ENCODE measurements at places on chromosomes 6 and 20.

GRCh38 chr6:105178110-105178509 lies 1.7 kb downstream of the POPDC3 start:
- no peak for DNase-seq

DNA sequence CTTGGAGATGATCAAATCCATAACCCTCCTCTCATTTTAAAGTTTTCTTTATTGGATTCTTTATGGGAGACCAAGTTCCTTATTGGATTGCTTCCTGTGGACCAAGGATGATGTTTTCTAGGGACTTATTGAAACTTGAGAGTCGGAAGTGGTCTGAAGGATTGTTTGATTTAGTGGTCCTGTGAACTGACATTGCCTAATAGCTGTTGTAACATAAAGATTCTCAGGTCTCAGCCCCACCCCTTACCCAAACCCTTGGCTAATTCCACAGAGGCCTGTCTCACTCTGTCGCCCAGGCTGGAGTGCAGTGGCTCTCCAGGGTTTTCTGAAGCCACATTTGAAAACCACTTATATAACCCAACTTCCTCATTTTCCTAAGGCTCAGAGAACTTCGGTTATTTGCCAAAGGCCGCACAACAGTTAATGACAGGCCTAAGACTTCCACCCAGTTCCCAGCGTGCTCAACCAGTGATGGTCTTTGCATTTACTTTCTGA lies 77.0 kb downstream of the ATXN1 start:
- DNase-seq: no peak

DNA sequence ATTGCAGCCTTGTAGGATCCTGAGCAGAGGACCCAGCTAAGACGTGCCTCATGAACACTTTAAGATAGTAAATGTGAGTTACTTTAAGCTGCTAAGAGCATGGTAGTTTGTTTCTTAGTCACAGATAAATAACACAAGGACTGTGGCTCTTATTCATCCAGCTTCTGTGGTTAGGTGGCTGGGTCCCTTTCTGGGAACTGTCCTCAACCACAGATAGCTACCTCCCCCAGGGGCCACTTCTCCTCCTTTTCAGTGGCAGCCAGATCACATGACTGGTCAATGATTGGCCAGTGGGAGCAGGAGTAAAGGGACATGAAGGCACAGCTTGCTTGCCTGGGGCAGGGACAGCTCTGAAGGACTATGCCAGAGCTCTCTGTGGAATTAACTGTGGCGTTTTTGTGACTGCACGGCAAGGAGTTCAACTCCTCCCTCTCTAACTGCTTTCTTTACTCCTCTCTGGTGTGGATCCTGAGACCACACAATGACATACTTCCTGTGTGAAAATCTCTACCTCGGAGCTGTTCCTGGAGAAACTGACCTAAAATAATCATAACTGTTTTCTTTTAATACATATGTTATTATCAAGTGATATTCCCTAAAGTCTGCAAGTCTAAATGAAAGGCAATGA lies 76.5 kb downstream of the NRN1 start:
- DNase-seq: no peak

GRCh38 chr6:148407372-148407771 lies 64.7 kb downstream of the SASH1 start:
- DNase-seq: peak; percentile 77

GRCh38 chr6:121305957-121306607 lies 28.2 kb downstream of the TBC1D32 start:
- no peak for DNase-seq

GRCh38 chr6:63097222-63097621 lies 114.0 kb upstream of the FKBP1C start:
- DNase-seq: no peak

DNA sequence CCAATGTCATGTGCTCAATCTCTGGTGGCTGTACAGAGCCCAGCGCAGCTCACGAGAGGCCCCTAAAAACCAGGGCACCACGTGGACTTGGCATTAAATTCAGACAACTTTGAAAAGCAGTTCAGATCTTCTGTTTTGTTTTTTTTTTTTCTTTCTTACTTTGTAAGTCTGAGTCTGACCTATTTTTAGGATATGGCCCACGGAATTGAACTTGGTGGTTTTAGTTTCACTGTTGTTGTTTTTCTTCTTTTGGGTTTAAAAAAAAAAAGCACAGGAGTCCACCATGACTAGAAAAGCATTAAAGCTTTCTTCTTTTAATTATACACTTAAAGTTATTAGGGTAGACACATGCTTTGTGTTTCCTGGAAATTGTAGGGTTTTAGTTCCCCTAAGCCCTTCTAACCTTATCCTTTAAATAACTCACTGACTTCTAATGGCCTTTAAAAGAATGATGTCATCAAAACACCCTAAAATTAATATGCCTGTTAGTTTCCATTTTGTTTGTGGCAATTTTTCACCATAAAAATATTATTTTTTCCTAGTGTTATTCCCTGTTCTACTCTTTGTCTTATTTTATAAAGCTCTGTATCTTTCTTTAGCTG lies 48.5 kb upstream of the CCN2 start:
- peak; percentile 26 for DNase-seq

DNA sequence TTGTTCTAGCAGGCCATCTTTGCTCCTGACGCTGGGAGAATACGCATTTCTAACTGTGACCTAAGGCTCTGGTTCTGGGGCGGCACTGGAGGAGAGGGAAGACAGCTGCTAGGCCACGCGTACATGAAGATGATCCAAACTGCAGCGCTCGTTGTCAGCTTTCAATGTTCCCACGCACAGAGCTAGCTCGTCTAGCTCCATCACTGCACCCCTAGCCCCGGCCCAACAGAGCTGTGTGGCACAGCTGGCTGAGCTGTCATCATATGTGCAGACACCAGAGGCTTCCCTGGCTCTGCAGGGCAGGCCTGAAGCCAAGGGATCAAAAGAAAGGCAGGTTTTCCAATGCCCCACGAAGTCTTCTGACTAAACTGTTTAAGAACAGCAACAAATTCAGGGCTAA lies 124.7 kb downstream of the IRF4 start:
- DNase-seq: no peak

- no peak for DNase-seq
These were observed 4.1 kb upstream of the ABT1 start for GRCh38 chr6:26592649-26593048.

DNA sequence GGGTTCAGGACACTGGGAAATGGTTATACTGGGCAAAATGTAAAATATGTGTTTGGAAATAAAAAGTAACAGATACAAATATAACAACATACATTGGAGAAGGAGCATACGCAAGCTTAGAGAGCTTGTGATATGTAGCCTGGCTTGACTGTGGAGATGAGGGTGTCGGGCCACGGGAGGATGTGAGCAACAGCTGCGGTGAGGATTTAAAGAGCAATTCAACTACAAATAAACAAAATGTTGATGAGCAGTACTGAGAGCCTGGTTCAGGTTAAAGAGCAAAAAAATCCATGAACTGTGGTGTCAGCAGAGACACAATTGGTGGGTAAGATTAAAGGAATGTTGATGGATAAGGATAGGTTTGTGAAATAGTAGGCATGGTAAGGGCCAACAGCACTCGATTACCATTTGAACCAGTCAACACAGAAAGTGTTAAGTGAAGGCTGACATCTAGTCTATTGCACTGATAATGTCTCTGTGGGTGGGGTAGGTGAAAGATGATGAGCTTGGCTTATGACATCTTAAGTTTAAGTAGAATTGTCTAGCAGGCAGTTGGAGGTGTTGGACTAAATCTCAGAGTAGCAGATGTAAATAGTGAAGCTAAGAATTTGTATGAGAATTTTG lies 723.2 kb downstream of the EPM2A start:
- no peak for DNase-seq

DNA sequence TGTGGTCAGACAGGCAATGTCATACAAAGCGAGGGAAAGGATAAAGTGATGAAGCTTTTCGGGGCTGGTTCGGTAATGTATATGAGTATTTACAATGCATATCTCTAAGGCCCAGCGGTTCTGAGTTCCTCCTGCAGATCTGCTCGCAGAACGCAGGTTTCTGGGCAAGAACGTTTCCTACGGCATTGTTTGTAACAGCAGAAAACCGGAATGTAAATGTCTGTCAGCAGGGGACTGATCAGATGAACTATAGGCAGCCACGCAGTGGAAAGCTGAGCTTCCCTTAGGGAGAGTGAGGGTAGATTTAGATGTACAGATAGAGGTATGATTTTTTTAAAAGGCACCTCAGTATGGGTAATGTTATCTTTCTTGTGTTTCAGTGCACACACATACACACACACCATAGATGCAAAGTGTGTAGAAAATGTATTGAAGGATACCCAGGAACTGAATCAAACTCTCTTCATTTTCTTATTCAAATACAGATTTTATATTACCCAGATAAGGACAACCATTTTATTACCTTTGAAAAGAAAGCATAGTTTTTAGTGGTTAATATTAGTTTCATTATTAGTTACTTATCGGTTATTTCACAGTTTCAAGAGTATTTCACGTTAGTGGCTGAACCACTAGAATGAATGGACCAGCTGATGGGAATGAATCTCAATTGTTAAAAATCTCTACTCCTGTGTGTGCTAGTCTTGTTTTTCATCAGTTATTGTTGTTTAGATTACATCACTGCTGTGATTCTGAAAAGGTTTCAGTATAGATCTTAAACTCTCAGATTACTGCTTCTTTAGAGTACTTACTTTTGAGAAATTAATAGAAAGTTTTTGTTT lies 56.2 kb downstream of the SNX9 start:
- no peak for DNase-seq

DNA sequence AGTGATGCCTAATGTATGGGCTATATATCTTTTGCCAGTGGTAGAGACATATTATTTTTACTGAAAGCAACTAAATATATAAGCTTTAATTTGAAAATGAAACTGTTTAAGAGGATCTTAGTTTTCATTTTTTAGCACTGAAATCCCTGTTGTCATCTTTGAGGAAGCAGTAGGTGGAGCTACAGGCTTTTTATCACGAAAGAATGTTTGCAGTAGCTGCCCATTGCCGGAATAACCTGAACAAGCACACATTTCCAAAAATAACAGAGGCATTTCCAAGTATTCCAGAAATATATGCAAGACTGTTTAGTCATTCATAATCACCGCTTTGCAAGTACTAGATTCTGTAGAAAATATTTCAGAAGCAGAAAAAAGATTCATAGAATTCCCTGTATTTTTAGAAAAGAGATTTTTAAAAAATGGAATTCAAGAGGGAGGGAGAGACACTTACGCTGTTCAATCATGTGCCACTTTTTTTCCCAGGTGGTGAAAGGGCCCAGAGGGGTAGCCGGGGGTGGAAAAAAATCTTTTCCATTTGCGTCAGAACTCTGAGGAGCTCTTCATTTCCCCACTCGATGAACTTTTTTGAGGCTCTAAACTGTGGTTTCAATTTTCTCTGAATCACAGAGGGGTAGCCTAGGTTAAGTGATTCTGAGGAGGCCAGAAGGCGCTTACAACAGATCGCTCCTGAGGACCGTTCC lies 142.5 kb upstream of the FERMT1 start:
- no peak for DNase-seq

DNA sequence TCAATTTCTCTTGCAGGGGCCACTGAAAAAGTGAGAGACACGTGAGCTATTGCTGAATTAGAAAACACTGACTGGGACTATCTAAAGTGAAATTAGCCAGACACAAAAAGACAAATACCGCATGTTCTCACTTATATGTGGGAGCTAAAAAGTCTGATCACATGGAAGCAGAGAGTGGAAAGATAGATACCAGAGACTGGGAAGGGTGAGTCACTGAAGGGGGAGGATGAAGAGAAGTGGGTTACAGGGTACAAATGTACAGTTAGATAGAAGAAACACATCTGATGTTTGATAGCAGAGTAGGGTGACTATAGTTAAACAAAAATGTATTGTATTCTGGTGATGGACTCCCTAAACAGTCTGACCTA lies 13.4 kb downstream of the CST3 start:
- no peak for DNase-seq

GRCh38 chr6:111765763-111766162 lies 107.5 kb downstream of the FYN start:
- no peak for DNase-seq

- DNase-seq: no peak
These were observed 936 bp upstream of the TMX4 start for GRCh38 chr20:8020314-8021079.

DNA sequence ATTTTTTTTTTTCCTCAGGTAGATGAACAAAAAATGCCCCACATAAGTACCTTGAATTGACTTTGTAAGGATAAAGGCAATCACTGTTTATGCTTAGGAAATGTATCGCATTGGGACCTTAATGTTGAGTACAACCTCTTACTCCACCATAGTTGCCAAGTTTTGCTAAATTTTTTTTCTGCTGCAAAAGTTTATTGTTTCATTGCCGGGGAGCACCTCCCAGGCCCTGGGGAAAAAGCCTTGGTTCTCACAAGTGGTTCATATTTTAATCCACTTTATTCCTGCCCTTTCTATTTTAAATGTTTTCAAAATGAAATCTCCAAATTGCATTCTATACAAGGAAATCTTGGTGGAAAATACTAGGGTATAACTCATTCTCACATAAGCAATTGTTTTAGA lies 52.3 kb upstream of the UTRN start:
- no peak for DNase-seq

DNA sequence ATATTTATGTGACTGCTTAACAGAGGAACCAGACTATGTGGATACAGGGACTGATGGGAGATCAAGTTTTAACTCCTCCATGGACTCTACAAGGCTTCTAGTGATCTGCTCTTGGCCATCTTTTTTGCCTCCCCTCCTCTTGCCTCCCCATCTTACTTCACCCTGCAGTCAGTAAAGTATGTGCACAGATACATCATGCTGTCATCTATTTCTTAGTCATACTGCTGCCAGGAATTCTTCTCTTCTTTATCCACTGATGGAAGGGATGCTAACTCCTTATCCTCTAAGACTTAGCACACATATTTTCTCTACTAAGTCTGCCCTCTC lies 27.6 kb upstream of the FAM83C start:
- no peak for DNase-seq

- DNase-seq: no peak
These were observed 81.6 kb downstream of the FAM120B start for GRCh38 chr6:170388113-170388512.

DNA sequence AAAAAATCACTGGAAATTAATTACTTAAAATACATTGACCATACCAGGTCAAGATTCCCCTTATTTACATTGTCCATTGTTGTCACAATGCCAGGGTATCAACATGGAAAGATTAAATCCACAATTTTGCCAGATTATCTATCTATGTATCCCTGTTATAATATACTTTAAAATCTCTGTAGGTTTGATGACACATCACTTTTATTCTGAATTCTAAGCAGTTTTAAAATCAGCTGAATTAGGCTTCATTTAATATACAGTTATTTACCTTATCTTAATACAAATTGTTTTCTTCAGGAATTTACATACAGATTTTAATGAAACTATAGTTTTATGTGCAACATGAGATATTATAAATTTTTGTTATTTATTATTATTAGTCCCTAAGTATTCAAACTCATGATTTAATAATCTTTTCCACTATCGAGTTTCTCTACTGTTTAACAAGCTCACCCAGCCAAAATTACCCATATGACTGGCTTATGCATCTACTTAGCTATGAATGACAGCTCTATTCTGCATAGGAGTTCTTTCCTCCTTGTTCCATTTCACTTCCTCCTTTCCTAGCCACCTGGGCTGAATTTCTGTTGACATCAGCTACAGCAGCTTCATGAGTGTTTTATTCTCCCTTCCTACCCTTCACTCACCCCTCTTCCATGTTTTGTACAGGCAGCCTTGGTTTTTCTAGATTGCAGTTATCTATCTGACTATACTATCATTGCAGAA lies 654.2 kb upstream of the MAP3K7 start:
- no peak for DNase-seq
